EL (cell line): ENCODE measurements at places on chromosomes 12 and 14.

DNA sequence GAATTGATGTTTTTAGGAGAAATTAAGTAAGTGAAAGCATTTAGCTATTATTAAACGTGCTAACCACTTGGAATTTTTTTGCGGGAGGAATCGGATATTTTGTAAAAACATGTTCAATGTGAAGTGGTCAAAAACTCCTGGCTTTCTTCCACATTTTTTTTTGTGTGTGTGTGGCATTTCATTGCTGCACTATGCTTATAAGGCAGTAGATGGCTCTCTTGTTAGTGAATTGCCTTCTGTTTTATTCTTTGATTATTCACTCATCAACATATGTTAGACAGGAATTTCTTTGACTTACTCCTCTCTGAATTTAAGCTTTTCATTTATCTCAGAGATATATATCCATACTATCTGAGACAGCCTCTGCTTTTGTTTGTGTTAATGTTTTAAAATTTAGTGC, 71.3 kb downstream of the DERA start:
- DNase-seq, result peak; percentile 64

- DNase-seq, result peak; percentile 64
Measured at GRCh38 chr12:69468237-69469026, 1.8 kb upstream of the FRS2 start.

GRCh38 chr14:104585966-104586697, 6.6 kb downstream of the C14orf180 start:
- no peak for DNase-seq

GRCh38 chr14:36627981-36628380, 33.7 kb upstream of the PAX9 start:
- no peak for DNase-seq

DNA sequence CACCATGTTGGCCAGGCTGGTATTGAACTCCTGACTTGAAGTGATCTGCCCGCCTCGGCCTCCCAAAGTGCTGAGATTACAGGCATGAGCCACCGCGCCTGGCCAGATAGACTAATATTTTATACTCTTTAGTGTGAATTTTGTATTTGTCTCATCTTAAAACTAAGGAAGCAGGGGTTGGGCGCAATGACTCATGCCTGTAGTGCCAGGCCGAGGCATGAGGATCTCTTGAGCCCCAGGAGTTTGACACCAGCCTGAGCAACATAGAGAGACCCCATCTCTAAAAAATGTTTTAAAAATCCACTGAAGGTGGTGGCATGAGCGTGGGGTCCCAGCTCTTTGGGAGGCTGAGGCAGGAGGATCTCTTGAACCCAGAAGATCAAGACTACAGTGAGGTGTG, 9.0 kb downstream of the DYNC1H1 start:
- peak; percentile 48 for DNase-seq

DNA sequence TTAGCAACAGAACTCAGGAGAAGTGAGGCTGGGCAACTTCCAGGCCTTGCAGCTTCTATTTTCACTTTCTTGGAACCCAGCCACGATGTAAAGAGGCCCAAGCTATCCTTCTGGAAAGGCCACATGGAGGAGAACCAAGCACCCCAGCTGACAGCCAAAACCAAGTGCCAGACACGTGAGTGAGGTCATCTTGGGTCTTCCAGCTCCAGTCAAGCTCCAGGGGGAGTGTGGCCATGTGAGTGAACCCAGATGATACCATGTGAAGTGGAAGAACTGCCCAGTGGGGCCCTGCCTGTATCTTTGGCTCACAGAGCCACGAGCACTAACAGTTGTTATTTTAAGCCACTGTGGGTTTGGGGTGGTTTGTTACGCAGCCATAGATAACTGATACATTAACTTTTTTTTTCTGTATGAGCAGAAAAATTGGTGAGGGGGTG, 126.8 kb upstream of the MAP1LC3B2 start:
- peak; percentile 38 for DNase-seq

- DNase-seq, result no peak
Measured at GRCh38 chr14:76125511-76125910, 26.2 kb upstream of the GPATCH2L start.

- DNase-seq, result no peak
Measured at GRCh38 chr12:39441189-39441962, 1.5 kb downstream of the KIF21A start.

DNA sequence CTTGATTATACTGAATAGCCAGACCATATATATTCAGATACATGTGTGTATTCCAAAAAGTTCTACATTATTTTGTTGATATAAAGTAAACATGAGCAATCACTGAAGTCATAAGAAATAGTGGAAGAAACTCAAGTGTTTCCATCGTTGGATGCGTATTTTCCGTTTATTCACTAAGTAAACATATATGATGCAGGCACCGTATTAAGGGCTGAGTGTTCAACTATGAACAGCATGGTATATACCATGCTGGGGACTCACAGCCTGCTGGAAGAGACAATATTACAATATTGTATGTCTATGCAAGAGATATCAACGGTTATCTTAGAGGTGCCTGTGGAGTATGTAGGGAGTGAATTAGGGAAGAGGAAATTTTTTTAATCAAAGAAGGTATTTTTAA, 1.2 kb downstream of the PYROXD1 start:
- no peak for DNase-seq

DNA sequence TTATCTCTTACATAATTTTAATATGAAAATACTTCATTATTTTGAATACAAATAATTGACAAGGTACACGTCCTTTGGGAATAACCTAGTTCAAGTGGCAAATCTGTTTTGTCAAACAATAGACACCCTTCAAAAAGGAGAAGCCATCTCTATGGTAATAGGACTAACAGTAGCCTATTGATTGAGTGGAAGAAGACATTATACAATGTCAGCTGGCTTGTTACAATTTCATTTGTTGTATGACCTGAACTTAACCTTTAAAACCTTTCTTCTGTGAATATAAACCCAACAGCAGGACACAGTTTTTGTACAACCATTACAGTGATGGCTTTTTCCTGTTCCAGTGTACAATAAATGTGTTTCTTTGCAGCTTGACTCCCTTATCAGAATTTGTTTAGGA, 8.1 kb downstream of the TMEM260 start:
- DNase-seq, result no peak

DNA sequence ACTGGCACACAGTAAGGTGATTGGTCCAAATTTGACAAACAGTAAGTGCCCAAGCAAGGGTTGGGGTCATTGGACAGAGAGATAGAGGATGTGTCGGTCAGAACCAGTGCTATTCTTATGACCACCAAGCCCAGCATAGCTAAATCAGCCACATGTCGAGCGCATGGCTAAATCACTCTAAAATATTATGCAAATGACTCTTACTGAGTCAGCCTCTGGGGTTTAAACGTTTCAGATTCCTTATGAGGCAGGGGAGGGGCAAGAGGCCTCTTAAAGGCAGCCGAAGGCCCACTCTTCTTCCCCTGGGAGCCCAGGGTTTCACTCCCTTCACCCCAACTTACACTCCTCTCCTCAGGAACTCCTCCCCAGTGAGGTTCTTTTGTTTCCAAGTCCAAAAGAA, 603 bp upstream of the ENDOU start:
- DNase-seq, result peak; percentile 85

DNA sequence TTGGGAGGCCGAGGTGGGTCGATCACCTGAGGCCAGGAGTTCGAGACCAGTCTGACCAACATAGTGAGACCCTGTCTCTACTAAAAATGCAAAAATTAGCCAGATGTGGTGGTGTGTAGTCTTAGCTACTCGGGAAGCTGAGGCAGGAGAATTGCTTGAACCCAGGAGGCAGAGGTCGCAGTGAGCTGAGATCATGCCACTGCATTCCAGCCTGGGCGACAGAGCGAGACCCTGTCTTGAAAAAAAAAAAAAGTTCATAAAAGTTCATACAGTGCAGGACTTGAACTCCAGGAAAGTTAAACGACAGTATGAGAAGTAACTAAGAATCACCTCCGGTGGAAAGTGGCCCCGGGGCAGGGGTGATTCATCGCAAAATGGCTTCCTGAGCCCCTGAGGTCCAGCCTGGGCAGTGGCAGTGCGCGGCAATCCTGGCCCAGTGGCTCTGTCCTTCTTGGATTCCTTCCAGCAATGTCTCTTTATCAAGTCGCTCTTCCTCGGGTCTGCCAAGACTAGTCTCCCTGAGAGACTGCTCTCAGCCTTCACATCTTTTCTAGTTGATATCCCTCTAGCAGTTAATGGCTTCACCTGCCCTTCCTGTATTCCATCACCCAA, 16.7 kb upstream of the MAP1LC3B2 start:
- peak; percentile 38 for DNase-seq

- no peak for DNase-seq
Measured at GRCh38 chr14:104643306-104643705, 38.7 kb upstream of the TMEM179 start.

DNA sequence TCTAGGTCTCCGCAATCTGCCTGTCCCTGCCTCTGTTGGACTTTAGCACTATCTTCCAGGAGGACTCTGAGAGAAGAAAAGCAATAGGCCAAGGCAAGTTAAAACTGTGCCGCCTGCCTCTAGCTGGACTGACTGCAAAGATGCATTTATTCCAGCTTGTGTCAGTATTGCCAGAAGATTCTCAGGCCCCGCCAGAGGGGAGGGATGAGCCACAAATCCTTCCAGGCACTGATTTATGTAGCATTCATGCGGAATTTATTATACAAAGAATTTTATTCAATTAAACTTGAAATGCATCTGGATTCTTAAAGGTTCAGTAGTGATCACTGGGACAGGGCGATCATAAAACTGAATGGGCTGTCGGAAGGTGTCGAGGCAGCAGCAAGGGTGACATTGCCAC, 19.8 kb downstream of the MMAB start:
- DNase-seq, result no peak

- peak; percentile 69 for DNase-seq
Measured at GRCh38 chr14:65206448-65207096, 104.3 kb upstream of the MAX start.

DNA sequence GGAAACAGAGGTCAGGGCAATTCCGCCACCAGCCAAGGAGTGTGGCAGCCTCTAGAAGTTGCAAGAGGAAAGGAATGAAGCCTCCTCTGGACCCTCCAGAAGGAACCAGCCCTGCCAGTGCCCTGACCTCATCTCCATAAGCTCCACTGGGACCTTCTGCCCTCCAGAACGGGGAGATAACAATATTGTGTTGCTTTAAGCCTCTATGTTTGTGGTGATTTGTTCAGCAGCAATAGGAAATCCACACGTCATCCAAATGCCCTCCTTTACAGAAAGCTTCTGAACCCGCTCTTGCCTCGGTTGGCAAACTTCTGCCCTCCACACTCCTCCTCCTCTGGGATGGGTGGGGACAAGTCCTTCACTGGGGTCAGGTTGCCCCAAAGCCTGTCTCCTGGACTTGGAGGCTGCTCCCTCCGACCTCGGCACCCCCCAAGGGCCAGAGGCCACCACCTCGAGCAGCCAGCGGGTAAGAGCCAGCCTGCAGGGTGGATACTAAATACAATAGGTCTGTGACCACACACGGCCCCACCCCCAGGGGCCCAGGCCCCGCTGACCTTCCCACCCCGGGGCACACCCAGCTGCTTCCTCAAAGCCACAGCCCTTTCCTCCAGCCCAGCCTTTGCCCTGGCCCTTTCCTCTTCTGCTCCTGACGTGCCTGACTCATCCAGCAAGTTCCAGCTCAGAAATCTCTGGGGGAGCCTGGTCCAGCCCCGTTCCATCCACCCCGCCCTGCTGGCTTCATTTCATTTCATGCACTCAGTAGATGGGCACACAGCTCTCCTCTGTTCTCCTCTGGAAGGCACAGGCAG, 58.7 kb upstream of the NCOR2 start:
- DNase-seq, result peak; percentile 70

DNA sequence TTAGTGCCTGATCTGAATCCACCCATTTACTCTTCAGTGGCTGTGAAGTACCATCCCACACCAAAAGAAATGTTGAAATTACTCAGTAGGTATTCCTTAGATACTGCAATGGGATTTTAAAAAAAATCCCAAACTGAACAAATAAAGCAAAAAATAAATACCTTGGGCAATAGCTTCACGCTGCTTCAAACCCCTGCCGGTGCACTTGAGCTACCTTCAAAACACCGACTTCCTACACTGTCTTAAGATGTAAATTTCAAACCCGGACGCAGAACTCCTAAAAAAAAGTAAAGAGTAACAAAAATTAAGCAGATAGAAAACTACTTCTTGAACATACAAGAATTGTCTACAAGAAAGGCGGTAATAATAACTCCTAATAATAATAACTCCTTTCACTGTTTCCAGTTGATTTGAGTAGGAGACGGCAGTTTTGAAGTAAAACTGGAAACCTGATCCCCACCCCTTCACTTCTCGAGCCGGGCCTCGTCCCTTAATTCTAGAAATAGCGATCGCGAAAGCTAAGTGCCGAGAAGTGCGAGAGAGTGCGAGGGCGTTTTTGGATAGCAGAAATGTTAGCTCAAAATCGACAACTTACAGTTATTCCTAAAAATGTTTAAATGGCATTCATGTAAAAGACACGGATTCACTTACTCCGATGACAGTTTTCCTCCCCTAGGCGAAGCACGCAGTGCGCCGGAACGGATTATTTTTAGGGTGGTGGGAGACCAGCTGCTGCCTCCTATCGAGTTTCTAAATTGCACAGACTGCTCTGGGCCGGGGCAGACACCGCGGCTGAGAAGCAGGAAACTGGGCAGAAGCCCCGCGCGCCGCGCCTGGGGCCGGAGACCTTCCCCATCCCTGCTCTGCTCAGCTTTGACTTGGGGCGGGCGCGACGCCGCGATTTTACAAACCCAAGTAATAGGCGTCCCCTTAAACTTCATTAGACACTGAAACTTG, at the start of gene ABCC9:
Gene ABCC9, minus strand, starts transcription at position 878 of the 957 bp plus-strand sequence. CDS start 4,752 bp downstream, outside the sequence.
- DNase-seq, result peak; percentile 53

- DNase-seq, result no peak
Measured at GRCh38 chr12:132392389-132393244, 63.2 kb upstream of the GALNT9 start.

DNA sequence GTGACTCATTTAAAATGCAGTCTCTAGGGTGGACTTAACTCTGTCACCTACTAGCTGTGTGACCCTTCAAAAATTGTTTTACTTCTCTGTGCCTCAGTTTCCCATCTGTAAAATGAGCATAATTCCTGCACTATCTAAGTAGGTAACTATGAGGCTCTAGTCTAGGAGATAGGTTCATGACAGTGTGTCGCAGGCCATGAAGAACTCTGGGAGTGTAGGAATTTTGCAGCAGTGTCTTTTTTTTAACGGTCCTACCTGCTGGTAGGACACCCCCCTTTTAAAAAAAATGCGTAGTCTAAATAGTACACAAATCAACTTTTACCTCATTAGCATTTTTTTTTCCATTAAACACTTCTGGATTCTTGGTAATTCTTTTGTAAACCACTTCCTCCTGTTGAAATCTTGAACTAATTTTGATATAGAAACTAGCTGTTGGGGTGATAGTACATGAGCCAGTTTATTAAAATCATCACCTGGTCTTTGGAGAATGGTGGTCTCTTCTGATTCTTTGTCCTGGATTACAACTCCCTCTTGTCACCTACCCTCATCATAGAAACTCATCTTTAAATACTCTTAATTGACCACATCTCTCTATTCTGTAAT, 86.0 kb upstream of the SLC38A2 start:
- DNase-seq, result no peak

- peak; percentile 69 for DNase-seq
Measured at GRCh38 chr12:108980831-108981618, 39.8 kb downstream of the SVOP start.

GRCh38 chr12:54603173-54603814, 14.8 kb upstream of the PPP1R1A start:
- DNase-seq, result peak; percentile 73
